AML-193 (cell line): ENCODE measurements at places on chromosomes 2 and 18.

- DNase-seq = no peak
Measured at GRCh38 chr2:195670191-195670590, 13.2 kb downstream of the SLC39A10 start.

DNA sequence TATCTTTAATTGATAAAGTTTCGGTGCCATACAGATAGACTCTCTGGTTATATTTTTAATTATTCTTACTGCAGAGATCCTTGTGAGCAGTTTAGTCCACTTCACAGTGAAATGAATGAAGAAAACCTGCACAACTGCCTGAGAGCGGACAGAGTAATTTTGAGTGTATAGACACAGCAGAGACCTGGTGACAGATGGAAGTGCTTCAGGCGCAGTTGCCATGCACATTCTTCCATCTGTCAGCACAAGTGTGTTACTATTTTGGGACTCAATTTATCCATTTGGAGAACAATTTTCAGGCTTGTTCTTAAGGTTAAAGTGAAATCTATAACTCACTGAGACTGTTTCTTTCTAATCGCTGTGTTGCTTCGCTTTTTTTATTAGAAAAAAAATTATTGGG lies 147.8 kb upstream of the SPHKAP start:
- no peak for DNase-seq

- DNase-seq = no peak
Measured at GRCh38 chr2:30688956-30689401, 118.3 kb downstream of the CAPN13 start.

- DNase-seq = no peak
Measured at GRCh38 chr2:45316576-45317338, 294.3 kb downstream of the SRBD1 start.

DNA sequence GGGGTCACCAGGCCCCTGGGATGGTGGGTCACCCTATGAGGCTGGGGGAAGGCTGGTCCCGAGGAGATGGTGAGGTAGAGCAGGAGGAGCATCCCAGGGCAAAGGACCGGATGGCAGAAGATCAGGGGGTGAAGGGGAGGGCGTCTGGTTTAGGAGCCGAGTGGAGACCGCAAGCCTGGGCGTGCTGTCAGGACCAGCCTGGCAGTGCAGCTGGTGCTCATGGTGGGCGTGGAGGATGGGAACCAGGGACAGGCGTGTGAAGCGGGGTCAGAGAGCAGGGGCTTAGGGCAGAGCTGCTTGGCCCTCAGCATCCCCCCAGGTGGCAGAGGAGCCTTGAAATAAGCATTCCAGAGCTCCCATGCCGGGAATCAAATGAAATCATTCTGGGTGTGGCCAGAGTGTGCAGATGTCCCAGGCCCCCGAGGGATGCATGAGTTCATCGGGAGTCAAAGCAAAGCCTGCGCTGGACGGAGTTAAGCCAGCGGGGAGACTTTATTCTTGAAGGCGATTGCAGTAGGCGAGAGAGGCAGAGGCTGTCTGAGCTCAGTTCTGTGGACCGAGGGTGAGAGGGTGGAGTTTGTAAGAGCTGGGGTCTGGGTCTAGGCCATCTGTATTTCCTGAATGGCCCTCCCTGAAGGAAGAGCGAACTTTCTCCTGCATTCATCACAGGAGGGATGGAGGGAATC lies 33.1 kb upstream of the MBP start:
- DNase-seq = no peak

- no peak for DNase-seq
Measured at GRCh38 chr2:85235281-85235680, 92.5 kb downstream of the TGOLN2 start.

DNA sequence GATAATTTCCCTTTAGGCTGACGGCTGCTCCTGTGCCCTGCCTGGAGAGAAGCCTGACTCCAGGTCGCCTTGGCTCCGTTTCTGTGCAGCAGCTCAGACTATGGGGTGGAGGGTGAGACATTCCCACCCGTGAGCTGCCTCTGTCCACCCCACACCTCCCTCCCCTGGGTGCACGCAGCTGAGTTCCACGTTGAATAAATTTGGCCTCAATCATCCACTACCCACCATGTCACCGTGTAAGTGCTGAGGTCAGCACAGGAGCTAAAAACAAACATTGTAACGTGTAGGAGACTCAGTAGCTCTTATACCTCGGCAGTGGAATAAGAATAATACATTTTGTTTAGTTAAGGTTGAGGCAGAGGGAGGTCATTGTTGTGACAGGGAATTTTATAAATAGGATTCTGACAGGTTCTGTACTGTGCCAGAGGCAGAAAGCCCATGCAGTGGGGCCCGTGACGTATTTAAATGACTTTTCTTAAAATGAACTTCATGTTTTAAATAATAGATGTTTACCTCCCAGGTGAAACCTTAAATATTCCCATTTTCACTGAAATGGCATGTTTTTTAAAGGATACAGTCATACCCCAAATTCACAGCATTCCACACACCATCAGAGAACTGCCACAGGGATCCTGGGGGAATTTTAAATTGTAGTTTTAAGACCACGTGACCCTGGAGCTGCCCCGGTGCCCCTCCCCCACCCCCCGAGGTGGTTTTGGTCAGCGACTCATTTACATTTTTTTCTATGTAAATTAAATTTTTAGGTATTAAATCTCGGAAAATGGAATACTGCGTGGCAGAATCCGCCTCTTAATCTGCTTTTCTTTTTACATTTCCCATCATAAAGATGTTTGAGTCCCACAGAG lies 50.2 kb downstream of the NFATC1 start:
- DNase-seq = no peak

DNA sequence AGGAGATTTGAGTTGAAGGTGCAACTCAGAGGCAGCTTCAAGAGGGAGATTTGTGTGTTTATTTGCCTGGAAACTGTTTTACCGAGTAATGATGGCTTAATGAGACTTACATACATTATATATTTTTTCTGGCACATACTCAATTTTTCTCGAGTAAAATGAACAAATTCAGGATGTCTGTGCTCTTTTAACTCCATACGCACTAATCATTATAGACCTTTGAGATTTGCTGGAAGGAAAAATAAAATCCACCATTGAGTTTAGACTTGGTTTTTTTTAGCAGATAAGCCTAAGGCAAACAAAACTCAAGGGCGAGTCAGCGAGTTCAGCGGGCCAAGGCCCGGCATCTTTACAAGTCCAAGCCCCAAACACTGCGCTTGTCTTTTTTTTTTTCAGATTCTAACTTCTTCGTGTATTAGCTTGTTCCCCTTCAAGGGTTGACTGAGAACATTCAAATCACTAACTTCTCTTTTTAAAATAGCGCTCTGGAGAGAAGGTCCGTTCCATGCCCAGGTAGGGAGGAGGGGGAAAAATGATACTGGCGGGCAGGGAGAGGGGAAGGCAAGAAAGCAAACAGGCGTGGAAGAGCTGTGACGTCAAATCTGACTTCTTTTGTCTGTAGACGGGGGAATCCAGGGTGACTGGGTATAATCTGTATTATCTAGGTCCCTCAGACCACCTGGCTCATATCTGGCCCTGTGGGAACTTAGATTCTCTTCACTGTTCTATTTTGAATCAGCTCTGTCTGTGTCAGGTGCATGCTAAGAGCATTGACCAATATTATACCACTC lies 72.7 kb upstream of the MAP3K20 start:
- no peak for DNase-seq

- DNase-seq = no peak
Measured at GRCh38 chr2:152825834-152826233, 107.4 kb downstream of the ARL6IP6 start.

DNA sequence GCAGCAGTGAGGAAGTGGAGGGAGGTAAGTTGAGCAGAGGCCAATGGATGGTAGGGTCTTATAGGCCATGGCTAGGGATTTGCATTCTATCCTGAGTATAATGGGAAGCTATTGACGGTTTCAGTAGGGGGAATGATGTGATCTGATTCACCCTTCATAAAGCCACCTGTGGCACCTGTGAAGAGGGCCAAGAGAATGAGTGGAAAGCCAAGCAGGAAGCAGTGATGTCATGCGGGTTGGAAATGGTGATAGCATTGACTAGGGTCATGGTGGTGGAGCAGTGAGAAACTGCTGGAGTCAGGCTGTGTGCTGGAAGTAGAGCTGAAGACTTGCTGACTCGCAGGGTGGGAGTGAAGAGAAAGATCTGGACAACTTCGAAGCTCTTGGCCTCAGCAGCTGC lies 111.7 kb downstream of the MARCHF4 start:
- no peak for DNase-seq

DNA sequence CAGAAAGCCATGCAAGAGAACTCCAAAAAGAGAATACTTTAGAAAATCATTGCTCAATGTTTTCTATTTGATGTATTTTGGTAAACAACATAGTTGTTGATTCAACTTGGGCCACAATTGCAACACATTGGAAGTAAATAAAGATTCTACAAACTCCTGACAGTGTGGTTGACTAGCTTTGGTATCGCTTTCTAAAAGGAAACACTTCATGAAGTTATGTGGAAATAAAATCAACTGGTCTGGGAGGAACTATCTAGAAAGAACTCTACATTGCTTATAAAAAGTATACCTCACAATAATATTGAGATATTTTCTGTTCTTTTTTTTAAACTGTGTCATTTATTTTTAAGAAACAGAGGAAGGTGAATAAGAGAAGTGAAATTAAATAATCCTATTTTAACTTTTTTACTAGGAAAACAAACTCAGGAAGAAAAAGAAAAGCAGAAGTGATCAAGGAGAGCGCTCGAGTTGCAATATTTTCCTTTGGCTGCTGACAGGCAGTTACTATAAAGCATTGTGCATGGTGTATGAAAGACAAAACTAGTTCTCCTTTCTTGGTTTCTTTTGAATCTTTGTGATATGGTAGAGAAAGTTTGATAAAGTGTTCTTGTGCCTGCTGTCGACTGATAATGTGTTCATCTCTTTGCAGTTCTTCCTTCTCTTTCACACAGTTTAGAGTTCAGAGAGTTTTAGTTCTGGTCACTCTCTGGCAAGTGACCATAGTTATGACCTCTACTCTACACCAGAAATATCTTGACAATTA lies 3.0 kb downstream of the DHRS9 start:
- peak; percentile 92 for DNase-seq

- no peak for DNase-seq
Measured at GRCh38 chr2:141724426-141724825, 406.4 kb downstream of the LRP1B start.

DNA sequence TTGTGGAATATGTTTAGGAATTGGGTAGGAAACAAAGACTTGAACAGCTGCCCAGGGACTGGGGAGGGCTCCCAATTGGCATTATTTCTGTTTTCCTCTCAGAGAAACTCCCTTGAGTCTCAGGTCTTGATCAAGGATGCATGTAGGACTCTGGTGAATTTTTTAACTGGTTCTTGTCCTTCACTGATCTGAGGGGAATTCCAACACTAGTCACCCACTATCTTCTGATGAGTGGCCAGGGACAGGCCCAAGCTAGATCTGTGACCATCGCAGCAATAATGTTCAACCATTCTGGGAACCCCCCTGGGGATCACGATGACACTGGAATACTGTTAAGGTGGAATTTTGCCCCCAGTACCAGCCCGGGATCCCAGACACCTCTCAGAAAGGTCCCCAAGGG lies 132.0 kb downstream of the SH3BP4 start:
- DNase-seq = no peak

GRCh38 chr2:60834270-60834717 lies 47.1 kb upstream of the REL start:
- DNase-seq = no peak

DNA sequence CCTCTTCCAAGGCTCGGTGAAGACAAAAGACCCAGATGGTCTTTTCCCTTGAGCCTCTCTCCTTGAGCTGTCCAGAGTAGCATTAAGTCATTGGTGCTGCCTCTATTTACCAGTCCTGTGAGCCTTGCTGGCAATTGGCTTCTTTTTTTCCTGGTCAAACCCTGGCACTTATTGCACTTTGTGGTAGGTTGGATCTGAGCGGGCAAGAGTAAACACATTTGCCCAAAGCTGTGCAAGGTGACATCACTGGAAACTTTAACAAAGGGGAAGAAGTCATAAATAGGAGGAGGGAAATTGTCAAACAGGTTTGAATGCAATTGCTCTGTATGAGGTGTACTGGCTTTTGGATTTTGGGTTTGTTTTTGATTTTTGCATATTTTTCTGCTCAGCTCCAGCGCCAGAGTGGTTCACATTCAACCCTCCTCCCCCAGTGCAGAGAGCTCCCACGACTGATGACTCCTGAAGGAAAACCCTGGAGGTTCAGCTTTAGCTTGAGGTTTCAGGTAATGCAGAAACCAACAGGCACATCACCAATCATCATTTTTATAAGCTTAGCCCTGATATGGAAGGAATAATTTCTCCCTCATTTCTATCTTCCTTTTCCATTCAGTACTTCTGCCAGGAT lies 8.3 kb downstream of the KCNE4 start:
- no peak for DNase-seq

GRCh38 chr2:47651296-47651695 lies 131.6 kb upstream of the MSH6 start:
- DNase-seq = no peak

DNA sequence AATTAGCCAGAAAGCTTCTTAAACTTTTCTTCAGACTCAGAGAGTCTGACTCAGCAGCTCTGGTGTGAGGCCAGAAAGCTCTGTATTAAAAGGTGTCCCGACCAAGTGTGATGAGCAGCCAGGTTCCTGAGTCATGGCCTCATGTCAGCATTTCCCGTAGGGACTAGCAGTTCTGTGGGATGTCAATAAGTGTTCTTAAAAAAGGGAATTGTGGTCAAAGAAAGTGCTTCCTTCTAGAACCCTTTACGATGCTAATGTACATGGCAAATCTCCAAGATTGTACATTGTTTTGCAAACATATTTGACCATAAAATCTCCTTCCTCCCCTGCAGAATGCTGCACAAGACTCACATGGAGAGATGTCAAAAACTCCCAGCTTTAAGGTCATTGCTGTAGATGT lies 80.1 kb downstream of the PLA2R1 start:
- DNase-seq = no peak

DNA sequence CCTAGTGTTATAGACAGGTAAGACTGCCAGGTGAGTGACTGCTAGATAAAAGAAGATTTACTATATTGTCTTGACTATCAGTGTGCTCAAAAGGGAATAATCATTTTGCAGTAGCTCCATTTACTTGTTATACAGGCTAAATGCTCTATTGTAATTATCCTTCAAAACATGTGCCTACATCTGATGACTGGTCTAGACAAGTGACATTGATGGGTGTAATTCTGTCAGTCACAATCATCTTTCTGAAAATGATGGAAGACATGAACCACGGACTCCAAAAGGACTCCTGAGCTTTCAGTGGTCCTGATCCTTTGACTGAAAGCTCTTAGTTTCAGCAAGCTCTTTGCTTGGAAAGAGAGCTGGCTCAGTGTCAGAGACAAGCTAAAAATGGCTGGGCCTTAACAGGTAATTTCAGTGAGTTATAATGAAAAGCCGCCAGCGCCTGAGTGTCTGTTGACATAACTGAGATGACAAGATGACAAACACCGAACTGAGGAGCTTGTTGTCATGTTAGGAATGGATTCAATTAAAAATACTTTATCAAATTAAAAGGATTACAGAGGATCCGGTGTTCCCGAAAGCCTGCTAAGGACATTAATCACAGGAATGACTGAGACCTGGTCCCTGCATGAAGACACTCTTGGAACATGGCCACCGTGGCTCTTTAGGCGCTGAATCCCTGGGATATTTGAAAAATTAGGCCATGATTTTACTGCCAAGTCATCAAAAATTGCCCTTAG lies 141.7 kb downstream of the CMPK2 start:
- no peak for DNase-seq

GRCh38 chr2:20049637-20050036 lies 1.8 kb downstream of the LAPTM4A start:
- DNase-seq = peak; percentile 68

GRCh38 chr18:37458697-37459096 lies 106.9 kb downstream of the CELF4 start:
- DNase-seq = no peak
